ENCODE measurements at places on chromosomes 3 and 15. TPM values are rescaled to one million over a fixed set of nuclear protein-coding genes. Genes with fewer than 3 reads are reported as not detected.

DNA sequence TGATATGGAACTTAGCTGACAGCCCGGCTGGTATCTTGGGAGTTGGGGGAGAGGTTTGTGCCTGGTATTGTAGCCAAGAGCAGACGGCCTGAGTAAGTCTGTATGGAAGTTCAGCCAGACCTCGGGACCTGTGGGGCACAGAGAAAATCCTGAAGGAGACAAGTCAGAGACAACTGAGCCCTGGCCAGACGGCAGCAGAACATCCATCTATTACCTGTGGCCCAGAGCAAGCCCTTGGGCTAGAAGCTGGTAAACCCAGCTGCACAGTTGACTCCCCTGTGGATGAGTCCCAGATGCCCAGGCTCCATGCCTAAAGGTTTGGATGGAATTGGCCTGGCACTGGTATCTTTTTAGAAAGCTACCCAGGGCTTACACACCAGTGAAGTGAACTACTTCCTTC lies 70.4 kb upstream of the DLG1 start:
- peak; percentile 9 for DNase-seq

DNA sequence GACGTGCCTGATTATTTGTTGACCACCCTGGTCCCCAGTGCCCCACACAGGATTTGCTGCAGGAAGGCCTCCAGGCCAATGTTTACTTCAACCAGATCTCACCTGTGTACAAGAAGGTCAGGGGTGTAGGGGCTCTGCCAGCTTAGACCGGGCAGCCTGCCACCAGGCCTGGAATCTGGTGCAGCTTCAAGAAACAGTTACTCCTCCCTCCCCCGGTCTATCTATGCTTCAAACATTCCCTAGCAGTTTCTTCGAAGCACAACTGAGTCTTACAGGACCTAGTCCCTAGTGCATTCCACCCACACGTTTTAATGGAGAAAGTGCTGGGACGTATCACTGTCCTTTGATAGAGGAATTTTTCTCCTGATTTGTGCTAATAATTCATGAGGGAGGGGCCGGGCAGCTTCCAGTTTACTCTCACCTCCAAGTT lies 8.0 kb downstream of the SH3BP5 start:
- no peak for DNase-seq

- no peak for DNase-seq
Observed at GRCh38 chr3:101256511-101256910, 63.9 kb downstream of the IMPG2 start.

The SLC27A2 gene
- total RNA-seq: not detected

- DNase-seq: no peak
Observed at GRCh38 chr3:37997342-37997741, 6.8 kb downstream of the VILL start.

DNA sequence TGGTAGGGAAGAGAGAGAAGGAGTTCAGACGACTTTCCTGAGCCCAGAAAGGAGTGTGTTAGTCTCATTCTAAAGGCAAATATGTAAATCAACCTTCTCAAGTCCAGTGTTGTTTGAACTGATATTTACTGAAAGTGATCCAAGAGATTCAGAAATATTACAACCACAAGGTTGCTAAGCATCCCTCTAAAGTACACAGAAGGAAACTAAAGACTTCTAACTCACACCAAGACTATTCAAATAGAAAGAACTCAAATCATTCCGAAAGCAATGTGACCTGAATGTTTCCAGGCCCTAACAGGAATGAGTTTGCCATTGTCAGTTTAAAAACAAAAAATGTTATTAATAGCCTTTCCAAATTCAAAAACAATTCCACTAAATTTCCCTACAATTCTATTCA lies 56.9 kb upstream of the VGLL3 start:
- DNase-seq: no peak

The TICRR gene
- total RNA-seq: 0.05 TPM

- peak; percentile 83 for DNase-seq
Observed at GRCh38 chr3:134406331-134407238, 32.3 kb upstream of the AMOTL2 start.

DNA sequence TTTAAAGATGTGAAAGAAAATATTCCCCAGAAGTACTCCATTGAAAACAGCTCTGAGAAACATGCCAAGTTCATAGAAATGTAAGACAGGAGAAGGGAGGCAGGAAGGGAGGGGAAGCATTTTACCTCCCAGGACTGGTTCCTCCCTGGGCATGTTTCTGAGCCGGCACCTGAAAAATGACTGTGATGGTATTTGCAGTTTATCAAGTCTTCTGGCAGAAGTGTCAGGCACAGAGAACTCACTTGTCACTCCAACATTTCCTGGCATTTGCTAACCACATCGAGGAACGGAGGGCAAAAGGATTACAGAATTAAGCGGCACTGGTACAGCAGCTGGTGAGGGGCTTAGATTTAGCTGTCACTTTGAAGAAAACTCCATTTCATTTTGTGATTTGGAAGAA lies 1054.0 kb downstream of the TUSC7 start:
- DNase-seq: no peak

- DNase-seq: peak; percentile 13
Observed at GRCh38 chr3:114809668-114810413, 337.2 kb downstream of the ZBTB20 start.

GRCh38 chr3:53162672-53163443 lies 1.8 kb downstream of the PRKCD start:
- no peak for DNase-seq

DNA sequence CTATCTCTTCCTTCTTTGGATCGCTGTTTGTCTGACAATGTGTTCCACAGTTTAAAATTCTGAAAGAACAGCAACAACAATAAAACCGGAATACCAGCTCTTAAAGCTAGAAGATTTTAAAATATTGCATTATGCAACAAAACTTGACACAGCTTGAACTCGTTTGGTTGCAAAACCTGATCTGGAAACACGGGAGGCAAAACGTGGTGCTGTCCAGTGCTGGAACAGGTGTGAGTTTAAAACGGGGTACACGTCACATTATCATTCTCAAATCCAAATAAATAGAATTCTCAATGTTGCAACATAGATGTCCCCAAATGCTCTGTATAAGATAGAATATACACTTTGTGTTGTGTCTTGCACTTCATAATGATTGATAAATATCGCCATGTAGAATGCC lies 110.9 kb upstream of the LYSMD4 start:
- peak; percentile 13 for DNase-seq

DNA sequence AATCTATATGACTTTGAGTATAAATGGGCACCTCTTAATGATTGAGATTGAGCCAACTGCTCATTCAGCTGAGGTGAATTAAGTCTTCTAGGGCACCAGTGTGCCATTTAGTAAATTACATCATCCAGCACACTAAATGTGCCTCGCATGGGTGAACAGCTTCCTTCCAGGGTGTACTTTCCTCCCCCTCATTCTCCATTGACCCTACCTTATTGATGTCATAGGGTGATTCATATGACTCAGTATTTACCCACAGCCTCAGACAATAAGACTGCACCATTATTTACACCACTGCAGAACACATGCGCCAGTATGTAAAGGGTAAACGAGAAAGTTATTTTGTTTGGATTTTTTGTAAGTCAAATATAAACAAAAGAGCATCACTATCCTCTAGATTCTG lies 185.2 kb upstream of the ARL6 start:
- no peak for DNase-seq

GRCh38 chr3:120850381-120851295 lies 57.4 kb upstream of the STXBP5L start:
- peak; percentile 41 for DNase-seq

DNA sequence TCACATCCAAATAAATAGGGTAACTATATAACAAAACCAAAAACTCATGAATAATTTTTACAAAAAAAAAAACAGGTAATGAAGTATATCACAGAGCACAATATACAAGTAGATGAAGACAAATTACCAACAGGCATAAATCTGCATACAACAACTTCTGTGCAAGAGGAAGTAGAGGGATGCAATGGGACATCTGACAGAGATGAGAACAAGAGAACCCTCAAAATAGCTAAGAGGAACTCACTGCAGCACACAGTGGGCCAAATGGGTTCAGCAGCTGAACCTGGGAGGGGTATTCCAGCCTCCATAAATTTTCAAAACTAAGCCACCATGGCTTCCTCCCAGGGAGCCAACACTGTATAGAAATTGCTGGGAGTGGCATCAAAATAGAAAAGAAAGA lies 9.6 kb upstream of the BTLA start:
- DNase-seq: no peak

- no peak for DNase-seq
Observed at GRCh38 chr3:26657348-26657976, 34.9 kb downstream of the LRRC3B start.

- peak; percentile 29 for DNase-seq
Observed at GRCh38 chr3:145902166-145902565, 258.8 kb downstream of the PLOD2 start.

DNA sequence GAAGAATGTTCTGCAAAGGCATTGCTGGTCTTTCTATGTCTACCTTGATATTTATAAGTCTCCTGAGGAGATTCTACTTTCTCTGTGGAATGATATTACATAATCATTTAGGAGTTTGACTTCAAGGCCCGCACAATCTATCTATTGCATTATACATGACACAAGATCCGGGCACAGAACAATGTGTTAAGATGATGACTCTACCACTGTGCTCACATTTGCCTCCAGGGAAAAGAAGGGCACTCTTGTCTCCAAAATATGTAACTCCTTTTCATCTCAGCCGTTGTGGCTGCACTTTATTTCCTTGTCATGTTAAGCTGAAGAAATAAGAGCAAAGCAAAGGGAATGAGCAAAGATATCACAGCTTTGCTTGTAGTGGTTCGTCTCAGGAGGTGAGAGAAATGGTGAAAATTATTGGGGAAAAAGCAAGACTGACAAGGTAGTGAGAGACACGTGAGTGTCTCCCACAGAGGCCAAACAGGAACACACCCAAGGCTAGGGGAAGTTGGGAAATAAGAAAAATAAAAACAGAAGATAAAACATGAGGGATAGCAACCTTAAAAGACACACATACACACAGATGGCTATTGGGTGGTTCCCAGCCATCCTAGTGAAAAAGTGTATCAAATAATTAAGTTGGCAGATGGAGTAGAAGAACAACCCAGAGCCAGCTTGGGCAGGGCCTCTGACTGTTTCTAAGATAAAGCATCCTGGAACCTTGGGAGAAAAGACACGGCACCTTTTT lies 184.3 kb downstream of the P3H2 start:
- no peak for DNase-seq

The ABI3BP gene
- total RNA-seq: 76.1 TPM

- no peak for DNase-seq
Observed at GRCh38 chr15:66711260-66711659, 9.2 kb downstream of the SMAD6 start.

DNA sequence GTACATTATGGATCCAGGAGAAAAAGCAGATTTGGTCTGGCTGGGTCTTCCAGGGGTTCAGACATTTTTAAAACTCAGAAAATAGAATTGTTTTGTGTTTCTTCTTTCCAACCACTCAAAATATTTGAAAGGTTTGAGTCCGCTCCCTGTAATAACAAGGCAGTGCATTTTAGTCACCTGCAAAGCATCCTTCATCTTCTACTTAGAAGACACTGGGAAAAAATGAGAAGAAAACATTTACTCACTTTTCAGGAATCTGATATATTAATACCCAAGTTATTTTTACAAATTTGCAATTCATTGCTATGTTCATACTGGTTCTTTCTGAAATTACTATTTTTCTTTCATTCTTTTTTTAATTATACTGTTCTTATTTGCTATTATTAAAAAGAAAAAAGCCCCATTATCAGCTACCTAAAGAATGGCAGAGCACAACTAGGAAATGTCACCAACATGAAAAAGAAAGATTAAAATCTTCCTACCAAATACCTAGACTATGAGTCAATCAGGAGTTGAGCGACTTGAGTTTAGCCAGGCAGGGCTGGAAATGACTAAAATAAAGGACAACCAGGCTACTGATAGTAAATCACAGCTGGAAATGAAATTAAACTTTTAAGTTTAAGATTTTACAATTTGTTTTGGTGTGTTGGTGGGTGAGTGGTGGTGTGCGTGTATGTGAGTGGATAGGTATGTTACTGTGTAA lies 280.3 kb upstream of the THBS1 start:
- DNase-seq: peak; percentile 47

DNA sequence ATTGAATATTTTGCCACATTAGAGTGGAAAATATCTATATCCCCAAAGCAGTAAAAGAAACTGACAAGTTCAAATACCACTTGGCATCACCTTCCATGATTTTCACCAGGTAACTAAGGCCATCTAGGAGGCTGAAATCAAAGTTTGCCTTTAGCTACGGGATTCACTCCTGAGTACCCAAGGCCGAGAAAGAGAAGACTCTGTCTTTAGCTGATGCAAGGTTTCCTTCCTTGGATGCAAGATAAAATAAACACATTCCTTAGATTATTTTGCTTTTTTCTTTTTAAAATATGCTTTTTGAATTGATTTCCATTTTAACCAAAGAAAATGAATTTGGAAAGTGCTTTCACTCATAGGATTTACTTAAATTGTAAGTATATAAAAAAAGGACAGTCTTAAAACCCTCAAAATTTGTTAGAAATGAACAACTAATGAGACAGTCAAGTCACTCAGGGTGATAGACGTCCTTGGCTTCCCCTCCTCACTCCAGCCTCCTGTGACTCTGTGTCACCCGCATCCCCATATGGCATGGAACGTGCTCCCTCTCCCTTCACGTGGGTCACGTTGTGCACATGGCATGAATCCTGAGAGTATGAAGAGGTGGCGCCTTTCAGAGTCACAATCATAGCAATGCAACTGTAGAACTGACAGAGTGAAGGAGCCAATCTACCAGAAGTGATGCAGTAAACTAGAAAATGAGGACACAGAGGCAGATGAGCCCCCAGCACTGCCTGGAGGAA lies 148.4 kb downstream of the RTP4 start:
- DNase-seq: no peak

GRCh38 chr3:10515884-10516495 lies 10.6 kb upstream of the ATP2B2 start:
- no peak for DNase-seq

DNA sequence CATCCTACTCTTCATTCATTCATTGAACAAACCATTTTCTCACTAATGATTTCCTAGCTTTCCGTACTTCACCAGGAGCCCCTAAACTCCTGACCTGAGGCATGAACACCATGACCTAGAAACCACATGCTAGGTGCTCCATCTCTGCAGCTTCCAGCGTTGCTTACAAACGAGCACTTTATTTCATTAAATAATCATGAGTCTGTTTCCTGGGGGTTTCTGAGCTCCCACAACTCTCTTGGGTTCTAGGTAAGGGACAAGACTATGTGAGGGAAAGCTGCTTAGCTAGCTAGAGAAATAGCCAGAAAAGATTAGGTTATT lies 1.3 kb downstream of the MAP2K1 start:
- DNase-seq: no peak

GRCh38 chr3:43883729-43884396 lies 193.1 kb downstream of the ABHD5 start:
- DNase-seq: no peak

GRCh38 chr15:39585389-39585841 lies 4.5 kb downstream of the THBS1 start:
- DNase-seq: no peak

All from myocyte (in vitro differentiated cells).